ENCODE measurements at places on chromosomes 13 and 19.
A peak's percentile ranks its signal among the peaks of the same experiment; 100 is the strongest.

GRCh38 chr19:38942471-38943181 is 11.9 kb downstream of the MRPS12 start:
- no peak for DNase-seq

DNA sequence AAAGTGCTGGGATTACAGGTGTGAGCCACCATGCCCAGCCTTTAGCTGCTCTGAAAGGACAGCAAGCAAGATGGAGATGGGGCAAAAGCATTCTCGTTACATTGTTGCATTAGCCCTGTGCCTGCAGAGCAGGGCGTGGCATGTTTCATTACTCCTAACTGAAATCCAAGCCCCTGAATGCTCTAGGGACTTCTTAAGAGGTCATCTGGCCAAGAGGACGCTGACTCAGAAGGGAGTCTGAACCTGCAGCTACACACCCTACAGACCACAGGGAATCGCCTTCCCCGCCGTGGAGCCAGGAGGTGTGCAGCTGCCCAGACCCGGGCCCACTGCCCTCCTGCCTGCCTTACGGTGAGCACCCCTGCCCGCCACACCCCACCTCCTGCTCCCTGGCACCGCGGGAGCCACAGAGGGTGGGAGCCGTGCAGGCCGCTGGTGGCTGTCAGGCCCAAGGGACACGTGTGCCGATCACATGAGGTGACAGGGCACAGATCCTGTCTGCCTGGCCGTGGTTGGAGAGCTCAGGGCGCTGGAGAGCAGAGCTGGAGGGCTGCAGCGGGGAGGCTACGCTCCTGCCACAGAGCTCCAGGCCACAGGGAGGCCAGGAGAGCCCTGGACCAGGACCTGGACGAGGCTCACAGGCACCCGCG is 27.2 kb downstream of the ADPRHL1 start:
- DNase-seq, result no peak

DNA sequence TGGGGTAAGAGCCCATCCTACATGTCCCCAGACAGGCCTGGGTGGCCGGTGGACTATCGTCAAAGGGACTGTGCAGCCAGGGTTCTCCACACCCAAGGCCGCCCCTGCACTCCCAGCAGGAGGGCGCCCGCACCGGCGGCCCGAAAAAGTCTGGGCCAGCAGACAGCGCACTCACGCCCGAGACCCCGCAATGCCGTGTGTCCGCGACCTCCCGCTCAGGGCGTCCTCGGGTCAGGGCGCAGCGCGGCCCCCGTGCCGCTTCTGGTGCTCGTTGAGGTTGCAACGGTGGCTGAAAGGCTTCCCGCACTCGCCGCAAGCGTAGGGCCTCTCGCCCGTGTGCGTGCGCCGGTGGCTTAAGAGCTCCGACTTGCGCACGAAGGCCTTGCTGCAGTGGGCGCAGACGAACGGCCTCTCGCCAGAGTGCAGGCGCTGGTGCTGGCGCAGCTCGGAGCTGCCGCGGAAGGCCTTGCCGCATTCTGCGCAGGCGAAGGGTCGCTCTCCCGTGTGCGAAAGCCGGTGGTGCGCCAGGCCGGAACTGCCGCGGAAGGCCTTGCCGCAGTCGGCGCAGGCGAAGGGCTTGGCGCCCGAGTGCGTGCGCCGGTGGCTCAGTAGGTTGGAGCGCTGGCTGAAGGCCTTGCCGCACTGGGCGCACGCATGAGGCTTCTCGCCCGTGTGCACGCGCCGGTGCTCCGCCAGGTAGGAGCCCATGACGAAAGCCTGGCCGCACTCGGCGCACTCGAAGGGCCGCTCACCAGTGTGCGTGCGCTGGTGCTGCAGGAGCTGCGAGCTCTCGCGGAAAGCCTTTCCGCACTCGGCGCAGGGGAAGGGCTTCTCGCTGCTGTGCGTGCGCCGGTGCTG is 2.8 kb upstream of the A1BG start:
- DNase-seq, result no peak

GRCh38 chr13:26549713-26550112 is 7.8 kb upstream of the WASF3 start:
- DNase-seq, result no peak

DNA sequence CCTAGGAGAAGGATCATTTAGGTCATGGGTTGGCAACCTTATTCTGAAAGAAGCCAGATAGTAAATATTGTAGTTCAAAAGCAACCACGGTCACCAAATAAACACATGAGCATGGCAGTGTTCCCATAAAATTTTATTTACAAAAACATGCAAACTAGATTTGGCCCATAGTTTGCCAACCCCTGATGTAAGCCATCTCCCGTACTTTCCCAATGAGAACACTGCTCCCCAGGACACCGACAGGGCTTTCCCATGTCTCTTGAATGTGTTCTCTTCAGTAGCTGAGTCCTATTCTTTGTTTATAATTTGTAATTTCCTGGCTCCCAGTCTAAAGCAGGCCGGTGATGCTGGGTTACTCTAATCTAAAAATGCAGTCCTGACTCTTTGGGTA is 239.6 kb downstream of the LHFPL6 start:
- no peak for DNase-seq

DNA sequence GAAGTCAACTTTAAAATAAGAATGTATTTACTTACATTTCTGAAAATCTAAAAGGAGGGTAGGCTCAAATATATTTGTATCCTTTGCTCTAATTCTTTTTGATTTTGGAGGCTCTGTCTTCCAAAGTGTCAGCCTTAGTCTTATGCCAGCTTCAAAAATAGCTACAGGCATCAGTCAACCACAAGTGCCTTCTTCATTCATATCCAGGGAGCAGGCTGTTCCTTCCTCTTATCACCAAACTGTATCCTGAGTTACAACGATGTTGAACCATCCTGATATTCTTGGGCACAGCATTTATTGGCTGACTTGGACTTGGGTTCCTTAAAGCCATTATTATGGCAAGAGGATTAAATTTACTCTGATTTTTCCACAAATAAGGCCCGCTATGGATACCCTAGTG is 1161.3 kb downstream of the PCDH17 start:
- no peak for DNase-seq

DNA sequence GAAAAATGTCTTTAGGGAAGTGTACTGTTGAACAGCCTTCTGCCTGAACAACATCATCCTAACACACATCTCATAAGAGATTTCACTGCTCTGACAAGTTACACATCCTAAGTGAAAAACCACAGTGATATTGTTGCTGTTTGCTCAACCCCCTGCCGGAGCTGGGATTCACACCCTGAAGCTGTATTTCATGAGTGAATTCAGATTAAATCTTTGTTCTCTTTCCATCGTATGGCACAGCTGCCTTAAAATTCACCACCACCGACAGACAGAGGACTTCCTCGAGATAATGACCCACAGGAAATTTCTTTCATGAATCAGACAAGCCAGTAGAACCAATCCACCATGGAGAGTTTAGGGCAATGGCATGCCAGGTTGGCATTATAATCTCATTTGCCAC is 280.8 kb downstream of the DCT start:
- no peak for DNase-seq

DNA sequence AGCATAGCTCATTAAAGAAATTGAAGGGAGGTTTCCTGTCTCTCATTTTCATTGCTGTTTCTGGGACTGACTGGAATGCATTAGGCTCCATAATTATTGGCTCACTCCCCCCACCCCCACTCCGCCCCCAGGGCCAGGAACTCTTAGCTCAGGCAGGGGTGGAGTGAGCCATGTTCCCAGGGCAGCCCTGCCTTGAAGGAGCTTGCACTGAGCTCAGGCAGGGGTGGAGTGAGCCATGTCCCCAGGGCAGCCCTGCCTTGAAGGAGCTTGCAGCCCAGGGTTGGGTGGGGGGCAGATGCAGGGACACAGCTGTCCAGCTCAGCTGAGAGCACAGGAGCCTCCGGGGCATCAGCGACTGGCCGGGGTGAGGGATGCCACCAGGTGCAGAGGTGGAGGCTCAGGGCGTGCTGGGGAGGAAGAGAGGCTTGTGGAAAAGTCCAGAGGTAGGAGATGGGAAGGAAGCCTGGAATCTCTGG is 39.1 kb upstream of the TFDP1 start:
- peak; percentile 66 for DNase-seq

GRCh38 chr13:68007576-68007975 is 777.4 kb upstream of the PCDH9 start:
- no peak for DNase-seq

- DNase-seq, result no peak
Observed at GRCh38 chr13:59120297-59120843, 1043.4 kb downstream of the DIAPH3 start.

Measured in ecto neural progenitor cell (in vitro differentiated cells).